ENCODE measurements at places on chromosomes 4 and X. TPM values are rescaled to one million over a fixed set of nuclear protein-coding genes. Genes with fewer than 3 reads are reported as not detected.

The SAGE1 gene
- total RNA-seq: not detected

The NMU gene
- 1.7 TPM for total RNA-seq

The ANK2 gene
- total RNA-seq: 342 TPM

The SFRP2 gene
- 103 TPM for total RNA-seq

The F11 gene
- 0.44 TPM for total RNA-seq

The SSX5 gene
- total RNA-seq: not detected

The TMEM271 gene
- total RNA-seq: 1.3 TPM

The TRIM60 gene
- total RNA-seq: not detected

The USP26 gene
- total RNA-seq: not detected

The TRIM75 gene
- total RNA-seq: not detected
